ENCODE measurements at places on chromosomes 13 and 19.

- DNase-seq: no peak
These were observed 4.6 kb upstream of the NAA16 start for GRCh38 chr13:41306271-41307145.

DNA sequence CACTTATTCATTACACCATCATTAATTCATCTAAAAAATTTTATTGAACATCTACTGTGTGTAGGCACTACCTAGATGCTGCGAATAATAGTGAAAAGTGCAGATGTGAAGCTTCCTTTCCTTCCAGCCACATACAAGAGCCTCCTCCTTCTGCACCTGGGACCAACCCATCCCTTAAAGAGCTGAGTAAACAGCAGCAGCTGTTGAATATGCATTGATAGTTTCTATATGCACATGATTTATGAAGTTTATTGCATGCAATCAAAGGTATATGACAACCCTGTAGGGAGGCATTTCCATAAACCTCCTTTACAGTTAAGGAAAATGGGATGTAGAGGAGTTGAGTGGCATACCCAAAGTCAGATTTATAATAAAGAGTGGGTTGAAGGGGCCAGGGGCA is 110.3 kb upstream of the IPO5 start:
- no peak for DNase-seq

DNA sequence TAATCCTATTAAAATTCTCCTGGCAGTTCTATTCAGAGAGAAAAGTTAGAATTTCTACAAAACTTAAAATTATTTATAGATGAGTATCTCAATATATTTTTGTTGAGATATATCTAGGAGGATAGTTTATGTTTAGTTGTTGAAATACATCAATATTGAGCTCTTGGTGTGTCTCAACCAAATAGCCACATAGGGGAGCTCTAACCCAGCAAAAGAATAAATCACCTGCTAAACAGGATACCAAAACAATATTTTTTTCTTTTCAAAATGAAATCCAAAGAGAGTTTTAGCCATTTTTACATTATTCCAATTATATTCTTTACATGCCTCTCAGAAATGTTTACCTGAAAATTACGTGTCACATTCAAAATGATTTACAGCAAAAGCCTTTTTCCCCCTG is 954.7 kb downstream of the SLITRK6 start:
- DNase-seq: no peak

DNA sequence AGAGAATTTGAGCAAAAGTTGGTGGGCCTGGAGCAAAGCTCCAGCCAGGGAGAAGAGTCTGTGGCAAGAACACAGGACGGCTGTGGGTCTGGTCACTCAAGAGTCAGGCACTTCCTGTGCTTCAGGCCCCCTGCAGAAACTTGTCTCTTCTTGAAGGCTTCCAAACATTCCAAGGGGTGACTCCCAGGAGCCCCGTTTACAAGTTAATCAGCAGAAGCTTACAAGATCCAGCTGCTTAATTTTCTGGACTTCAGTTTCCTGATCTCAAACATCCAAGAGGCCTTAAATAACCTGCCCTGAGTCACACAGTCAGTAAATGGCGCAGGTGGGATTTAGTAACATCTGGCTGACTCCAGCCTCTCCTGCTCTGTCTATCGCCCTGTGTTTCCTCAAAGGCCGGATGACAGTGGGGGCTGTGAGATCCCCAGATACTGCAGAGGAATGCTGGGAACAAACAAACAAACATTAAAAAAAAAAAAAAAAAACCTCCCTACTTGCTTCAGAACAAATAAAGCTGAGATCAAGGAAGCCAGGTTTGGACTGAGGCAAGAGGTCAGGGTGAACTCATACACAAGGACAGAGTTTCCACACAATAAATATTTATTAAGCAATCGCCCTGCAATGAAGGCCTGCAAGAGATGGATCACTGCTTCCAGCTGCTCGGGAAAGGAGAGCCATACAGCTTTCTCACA is 175.4 kb upstream of the RFC3 start:
- no peak for DNase-seq

GRCh38 chr19:16216744-16217670 is 19.3 kb downstream of the AP1M1 start:
- DNase-seq: peak; percentile 34

- no peak for DNase-seq
These were observed 8.3 kb upstream of the CDC42EP5 start for GRCh38 chr19:54481326-54481930.

GRCh38 chr13:49042476-49042875 is 66.8 kb downstream of the FNDC3A start:
- no peak for DNase-seq

GRCh38 chr13:113646921-113647340 is 11.1 kb downstream of the ATP4B start:
- no peak for DNase-seq

DNA sequence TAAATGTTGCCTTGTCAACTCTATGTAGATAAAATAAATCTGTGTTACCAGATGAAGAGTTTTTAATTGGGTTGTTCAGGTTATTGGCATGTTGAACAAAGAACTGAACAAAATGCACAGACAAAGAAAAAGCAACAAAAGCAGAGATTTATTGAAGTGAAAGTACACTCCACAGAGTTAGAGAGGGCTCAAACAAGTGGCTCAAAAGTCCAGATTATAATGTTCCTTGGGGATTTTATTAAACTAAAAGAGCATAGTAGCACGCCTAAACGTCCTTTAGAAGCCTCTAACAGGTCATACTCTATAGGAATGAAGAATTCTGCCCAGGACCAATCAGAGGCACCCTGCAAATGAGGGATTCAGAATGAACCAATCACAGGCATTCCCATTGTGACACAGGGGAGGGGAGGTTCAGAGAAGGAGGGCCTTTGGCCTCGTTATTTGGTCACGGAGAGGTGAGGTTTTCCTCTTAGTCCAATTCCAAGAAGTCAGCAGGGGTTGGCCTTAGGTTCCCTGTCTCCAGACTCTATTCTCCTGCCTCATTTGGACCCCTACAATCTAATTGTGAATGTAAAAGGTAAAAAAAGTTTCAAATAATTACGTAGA is 12.8 kb downstream of the PSMC4 start:
- DNase-seq: no peak

- DNase-seq: no peak
These were observed 1.4 kb downstream of the CLEC4G start for GRCh38 chr19:7730286-7731217.

- DNase-seq: no peak
These were observed 363.1 kb downstream of the EFNB2 start for GRCh38 chr13:106172176-106172905.

GRCh38 chr13:113552786-113553434 is 31.6 kb upstream of the TFDP1 start:
- DNase-seq: no peak

DNA sequence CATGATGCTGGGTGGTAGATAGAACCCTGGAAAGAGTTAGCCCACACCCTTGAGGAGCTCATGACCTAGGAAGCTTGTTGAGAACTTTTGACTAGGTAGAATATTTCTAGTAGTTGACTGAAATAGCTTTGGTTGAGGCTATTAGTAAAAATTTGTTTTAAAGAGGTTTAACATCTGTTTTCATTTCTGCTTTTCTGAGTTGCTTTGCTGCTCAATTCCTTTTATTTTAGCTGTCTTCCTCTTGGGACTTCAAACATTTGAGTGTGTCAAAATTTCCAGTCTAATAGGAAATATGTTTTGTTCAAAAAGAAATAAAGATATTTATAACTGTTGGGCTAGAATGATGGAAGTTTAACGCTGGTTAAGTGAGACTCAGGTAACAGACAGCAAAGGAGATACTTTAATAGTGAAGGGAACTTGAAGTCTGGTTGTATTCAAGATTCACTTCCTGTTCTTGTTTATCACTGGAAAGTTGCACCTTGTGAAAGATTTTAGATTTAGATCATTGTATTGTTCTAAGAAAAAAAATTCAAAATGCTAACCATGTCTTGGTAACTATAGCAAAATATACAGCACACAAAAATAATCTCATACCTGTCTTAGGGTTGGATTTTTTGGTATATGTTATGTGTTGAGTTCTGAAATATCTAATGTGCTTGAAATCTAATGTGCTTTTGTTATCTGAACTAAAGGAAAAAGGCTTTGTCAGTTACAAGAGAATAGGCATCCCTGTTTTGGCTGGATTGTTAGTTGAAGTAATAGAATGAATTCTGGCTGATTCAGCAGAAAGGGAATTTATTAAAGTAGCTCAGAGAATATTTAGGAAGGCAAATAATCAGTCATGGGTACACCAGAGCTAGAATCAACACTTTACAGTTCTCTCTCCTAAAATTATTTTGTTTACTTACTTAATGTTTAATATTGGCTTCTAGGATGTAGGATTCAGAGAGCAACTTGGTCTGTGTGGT is 24.4 kb upstream of the GPR18 start:
- DNase-seq: no peak

- no peak for DNase-seq
These were observed 1.6 kb downstream of the RPL13A start for GRCh38 chr19:49488863-49489537.

DNA sequence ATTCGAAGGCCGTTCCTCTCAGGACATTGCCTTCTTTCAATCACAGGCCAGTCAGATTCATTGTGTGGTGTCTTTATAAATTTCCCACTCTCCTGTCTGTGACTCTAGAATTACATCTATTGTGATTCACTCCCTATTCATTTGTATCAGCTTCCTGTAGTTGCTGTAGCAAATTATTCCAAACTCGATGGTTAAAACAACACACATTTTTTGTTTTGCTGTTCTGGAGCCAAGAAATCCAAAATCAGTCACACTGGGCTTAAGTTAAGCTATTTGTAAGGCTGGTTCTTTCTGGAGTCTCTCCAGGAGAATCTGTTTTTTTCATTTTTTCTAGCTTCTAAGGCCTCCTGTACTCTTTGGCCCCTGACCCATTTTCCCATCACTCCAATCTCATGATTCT is 1487.0 kb upstream of the SLC10A2 start:
- no peak for DNase-seq

GRCh38 chr13:65236841-65237418 is 1993.2 kb downstream of the PCDH9 start:
- DNase-seq: no peak

DNA sequence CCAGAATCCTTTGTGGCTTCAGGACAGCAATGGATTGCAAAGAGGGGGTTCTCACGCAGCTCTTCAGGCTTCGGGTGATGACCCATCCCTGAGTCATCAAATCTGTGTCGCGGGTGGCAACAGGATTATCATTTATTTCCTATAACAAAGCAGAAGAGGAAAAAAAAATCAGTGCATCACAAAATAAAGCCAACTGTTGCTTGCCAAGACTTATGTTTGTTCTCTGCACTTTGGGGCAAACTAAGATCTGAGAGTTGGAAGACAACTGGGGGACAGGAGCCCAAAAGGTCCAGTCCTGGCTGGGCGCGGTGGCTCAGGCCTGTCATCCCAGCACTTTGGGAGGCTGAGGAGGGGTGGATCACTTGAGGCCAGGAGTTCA is 6.4 kb downstream of the GNA15 start:
- no peak for DNase-seq

- DNase-seq: no peak
These were observed 199.2 kb downstream of the DLEU7 start for GRCh38 chr13:50644081-50644871.

- DNase-seq: peak; percentile 18
These were observed 1.3 kb upstream of the KCNC3 start for GRCh38 chr19:50330365-50331078.

Data from activated naive CD4-positive, alpha-beta T cell (primary cell).